Activated naive CD4-positive, alpha-beta T cell treated with anti-CD3 and anti-CD28 coated beads, Interleukin-2, amount 10 ng/mL, durations not matched to agents 7 days and 5 days (primary cell): ENCODE measurements at places on chromosomes 7 and 10.

DNA sequence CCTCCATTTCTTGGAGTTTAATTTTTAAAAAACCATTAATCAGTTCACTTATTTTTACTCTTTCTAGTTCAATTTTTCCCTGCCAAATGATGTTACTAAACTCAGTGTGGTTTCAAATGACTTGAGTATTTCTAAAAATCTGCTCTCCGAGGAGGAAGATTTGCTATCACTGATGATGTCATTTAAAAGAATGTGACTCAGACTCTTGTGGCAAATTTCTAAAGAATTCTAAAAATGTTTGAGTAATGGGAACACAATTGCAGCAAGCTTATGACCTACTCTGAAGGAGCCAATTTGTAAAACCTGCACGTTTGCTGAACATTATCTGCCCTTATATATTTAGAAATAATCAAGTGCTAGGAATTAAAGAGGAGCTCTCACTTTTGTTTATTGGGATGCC, 88.6 kb downstream of the SPAG6 start:
- peaks cover 27% of the 10 kb centered on the region for H3K4me1 ChIP-seq
- peaks cover 38% of the 10 kb centered on the region for H3K27me3 ChIP-seq
- H3K4me3 ChIP-seq: no peak overlapping the region
- DNase-seq: no peak
- H3K36me3 ChIP-seq: peaks cover 1% of the 10 kb centered on the region

- no peak overlapping the region for H3K4me3 ChIP-seq
- no peaks in the 10 kb centered on the region for H3K36me3 ChIP-seq
- H3K27ac ChIP-seq: no peak overlapping the region
- no peaks in the 10 kb centered on the region for H3K4me1 ChIP-seq
- H3K27me3 ChIP-seq: no peaks in the 10 kb centered on the region
- no peak for DNase-seq
Observed at GRCh38 chr10:58662314-58662713, 149.6 kb downstream of the BICC1 start.

GRCh38 chr7:111108000-111108399, 17.1 kb downstream of the LRRN3 start:
- peaks cover 67% of the 10 kb centered on the region for H3K4me1 ChIP-seq
- no peak overlapping the region for H3K27ac ChIP-seq
- no peaks in the 10 kb centered on the region for H3K27me3 ChIP-seq
- peaks cover 72% of the 10 kb centered on the region for H3K36me3 ChIP-seq
- no peak overlapping the region for H3K4me3 ChIP-seq
- DNase-seq: no peak

GRCh38 chr7:139041378-139042085, 5.7 kb upstream of the ZC3HAV1L start:
- H3K4me3 ChIP-seq: no peak overlapping the region
- H3K27ac ChIP-seq: peak overlapping the region; percentile 78
- peaks cover 59% of the 10 kb centered on the region for H3K4me1 ChIP-seq
- peaks cover 42% of the 10 kb centered on the region for H3K36me3 ChIP-seq

GRCh38 chr7:134731616-134732015, 47.8 kb upstream of the CALD1 start:
- no peaks in the 10 kb centered on the region for H3K4me1 ChIP-seq
- no peak overlapping the region for H3K27ac ChIP-seq
- no peak for DNase-seq
- no peaks in the 10 kb centered on the region for H3K36me3 ChIP-seq
- H3K4me3 ChIP-seq: no peak overlapping the region

- no peak overlapping the region for H3K27ac ChIP-seq
- no peak overlapping the region for H3K4me3 ChIP-seq
- no peak for DNase-seq
- H3K27me3 ChIP-seq: peaks cover 52% of the 10 kb centered on the region
Observed at GRCh38 chr10:75434291-75434690, 2.9 kb downstream of the LRMDA start.

- H3K36me3 ChIP-seq: no peaks in the 10 kb centered on the region
- H3K4me1 ChIP-seq: peaks cover 13% of the 10 kb centered on the region
- H3K27ac ChIP-seq: no peak overlapping the region
Observed at GRCh38 chr7:115122388-115122787, 200.5 kb downstream of the MDFIC start.

GRCh38 chr10:48620719-48621118, 15.8 kb upstream of the ARHGAP22 start:
- no peak overlapping the region for H3K27ac ChIP-seq
- DNase-seq: no peak
- H3K4me1 ChIP-seq: no peaks in the 10 kb centered on the region
- H3K36me3 ChIP-seq: no peaks in the 10 kb centered on the region
- peaks cover 33% of the 10 kb centered on the region for H3K27me3 ChIP-seq

DNA sequence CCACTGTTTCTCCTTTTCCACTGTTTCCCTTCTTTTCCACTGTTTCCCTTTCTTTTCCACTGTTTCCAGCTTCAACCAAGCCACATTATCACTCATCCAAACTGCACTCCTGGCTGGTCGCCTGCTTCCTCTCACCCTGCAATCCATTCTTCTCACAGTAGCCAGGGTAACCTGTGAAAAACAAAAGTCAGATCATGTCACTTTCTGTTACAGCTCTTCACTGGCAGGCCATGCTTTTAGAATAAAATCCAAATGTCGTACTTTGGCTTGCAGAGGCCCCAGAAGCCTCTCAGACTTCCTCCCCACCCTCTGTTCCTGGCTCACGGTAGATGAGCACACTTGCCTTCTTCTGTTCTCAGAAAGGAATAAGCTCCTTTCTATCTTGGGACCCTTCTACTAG, 33.9 kb downstream of the STARD3NL start:
- DNase-seq: no peak
- H3K36me3 ChIP-seq: peaks cover 8% of the 10 kb centered on the region
- H3K4me1 ChIP-seq: peaks cover 13% of the 10 kb centered on the region
- no peak overlapping the region for H3K4me3 ChIP-seq
- no peaks in the 10 kb centered on the region for H3K27me3 ChIP-seq
- no peak overlapping the region for H3K27ac ChIP-seq

DNA sequence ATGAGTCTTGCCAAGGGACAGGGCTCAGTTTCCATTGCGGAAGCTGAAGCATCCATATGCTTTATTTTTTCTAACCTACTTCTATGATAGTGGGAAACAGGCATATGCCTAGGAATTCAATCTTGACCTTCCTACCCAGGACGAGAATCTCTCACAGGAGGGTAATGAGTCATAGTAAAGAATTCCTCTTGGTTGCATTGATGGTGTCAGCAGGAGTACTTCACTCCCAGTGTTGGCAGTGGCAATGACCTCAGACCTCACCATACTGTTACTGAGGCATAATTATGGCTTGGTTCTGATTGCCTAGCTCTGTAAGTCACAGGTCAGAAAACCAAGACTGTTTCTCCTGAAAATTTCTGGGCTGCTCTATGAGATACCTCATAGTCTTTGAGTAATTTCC, 552.9 kb downstream of the ARL4A start:
- no peak for DNase-seq
- H3K4me3 ChIP-seq: no peak overlapping the region
- no peaks in the 10 kb centered on the region for H3K27me3 ChIP-seq
- H3K27ac ChIP-seq: no peak overlapping the region
- no peaks in the 10 kb centered on the region for H3K36me3 ChIP-seq
- no peaks in the 10 kb centered on the region for H3K4me1 ChIP-seq

DNA sequence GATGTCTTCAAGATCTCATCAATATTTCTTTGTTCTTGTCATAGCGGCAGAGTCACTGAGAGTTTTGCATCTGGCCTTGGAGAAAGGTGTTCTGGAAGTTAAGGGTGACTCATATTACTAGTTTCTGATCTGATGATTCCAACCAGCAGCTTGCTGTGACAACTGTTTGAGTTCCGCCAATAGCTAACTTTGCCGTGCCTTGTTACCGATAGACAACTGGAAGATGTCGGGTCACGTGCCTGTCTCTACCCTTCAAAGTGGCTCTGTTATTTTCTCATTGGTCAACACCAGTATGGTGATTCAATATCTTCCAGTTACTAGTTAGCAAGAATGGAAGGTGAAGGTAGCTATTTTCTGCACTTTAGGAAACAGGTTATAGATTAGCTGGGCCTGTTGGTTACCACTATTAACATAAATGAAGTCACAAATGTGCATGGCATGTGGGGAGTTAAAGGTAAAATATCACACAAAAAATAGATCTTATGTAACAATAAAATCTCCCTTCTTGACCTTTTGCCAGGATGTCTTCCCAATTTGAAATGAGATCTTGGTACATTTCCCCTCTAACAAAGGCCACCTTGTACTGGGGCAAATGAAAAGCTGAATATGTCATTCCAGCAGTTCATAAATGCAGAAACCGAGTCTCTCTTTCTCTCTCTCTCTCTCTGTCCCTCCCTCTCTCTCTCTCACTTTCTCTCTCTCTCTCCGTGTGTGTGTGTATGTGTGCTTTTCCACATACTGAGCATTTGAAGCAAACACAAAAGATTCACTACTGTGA, 2.6 kb upstream of the MGAM2 start:
- no peaks in the 10 kb centered on the region for H3K27me3 ChIP-seq
- H3K4me3 ChIP-seq: no peak overlapping the region

DNA sequence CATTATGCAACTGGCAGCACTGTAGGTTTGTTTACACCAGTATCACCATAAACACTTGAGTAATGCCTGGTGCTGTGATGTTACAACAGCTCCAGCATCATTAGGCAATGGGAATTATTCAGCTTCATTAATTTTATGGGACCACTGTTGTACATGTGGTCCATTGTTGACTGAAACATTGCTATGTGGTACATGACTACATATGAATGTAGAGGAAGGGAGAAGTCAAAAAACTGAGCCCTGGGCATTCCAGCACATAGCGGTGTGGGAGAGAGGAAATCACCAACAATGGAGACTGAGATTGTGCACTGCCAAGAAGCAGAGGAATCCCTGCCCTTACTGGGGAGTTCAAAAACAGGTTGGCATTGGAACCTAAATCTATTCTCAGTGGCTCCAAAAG, 89.0 kb downstream of the TRIM24 start:
- no peak for DNase-seq
- H3K27ac ChIP-seq: no peak overlapping the region
- H3K4me3 ChIP-seq: no peak overlapping the region
- no peaks in the 10 kb centered on the region for H3K4me1 ChIP-seq
- peaks cover 79% of the 10 kb centered on the region for H3K36me3 ChIP-seq

DNA sequence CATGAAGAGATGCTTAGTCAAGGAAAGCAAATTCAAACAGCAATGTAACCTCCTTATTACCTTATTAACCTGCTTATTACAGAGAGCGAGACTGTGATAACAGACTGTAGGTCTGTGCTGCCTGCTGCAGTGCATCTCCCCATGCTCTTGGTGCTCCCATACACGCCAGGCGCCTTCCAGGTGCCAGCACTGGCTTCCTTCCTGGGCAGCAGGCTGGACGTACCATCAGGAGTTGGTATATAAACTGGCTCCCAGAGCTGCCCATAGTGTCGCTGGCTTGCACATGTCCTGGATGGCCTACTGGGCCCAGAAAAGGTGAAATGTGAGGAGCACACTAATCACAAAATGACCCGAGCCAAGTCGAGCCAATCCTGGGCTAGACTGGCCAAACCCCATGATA, 13.5 kb downstream of the ATP6V0E2 start:
- peaks cover 9% of the 10 kb centered on the region for H3K36me3 ChIP-seq
- no peak overlapping the region for H3K4me3 ChIP-seq
- no peak for DNase-seq
- no peak overlapping the region for H3K27ac ChIP-seq

DNA sequence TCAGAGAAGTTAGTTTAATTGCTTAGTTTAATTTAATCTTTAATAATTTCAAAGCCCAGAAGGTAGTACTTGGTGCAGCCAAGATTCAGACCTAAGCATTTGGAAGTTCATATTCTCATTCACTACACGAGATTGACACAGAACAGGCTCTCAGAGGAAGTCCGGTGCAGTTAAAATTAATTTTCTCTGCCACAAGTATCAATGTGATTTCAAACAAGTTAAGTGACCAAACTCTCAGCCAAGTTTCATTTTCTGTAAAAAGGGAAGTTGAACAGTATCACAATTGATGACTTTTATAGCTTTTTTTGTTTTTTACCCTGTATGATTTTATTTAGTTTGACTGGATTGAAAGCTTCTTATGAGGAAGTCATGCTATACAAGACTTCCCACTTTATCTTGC, 1494.9 kb upstream of the LRRTM3 start:
- no peak for DNase-seq
- no peaks in the 10 kb centered on the region for H3K36me3 ChIP-seq
- no peaks in the 10 kb centered on the region for H3K4me1 ChIP-seq
- H3K4me3 ChIP-seq: no peak overlapping the region

- no peak for DNase-seq
- no peak overlapping the region for H3K4me3 ChIP-seq
- no peaks in the 10 kb centered on the region for H3K27me3 ChIP-seq
- H3K4me1 ChIP-seq: no peaks in the 10 kb centered on the region
- H3K36me3 ChIP-seq: no peaks in the 10 kb centered on the region
Observed at GRCh38 chr7:3272691-3273141, 28.3 kb upstream of the SDK1 start.

DNA sequence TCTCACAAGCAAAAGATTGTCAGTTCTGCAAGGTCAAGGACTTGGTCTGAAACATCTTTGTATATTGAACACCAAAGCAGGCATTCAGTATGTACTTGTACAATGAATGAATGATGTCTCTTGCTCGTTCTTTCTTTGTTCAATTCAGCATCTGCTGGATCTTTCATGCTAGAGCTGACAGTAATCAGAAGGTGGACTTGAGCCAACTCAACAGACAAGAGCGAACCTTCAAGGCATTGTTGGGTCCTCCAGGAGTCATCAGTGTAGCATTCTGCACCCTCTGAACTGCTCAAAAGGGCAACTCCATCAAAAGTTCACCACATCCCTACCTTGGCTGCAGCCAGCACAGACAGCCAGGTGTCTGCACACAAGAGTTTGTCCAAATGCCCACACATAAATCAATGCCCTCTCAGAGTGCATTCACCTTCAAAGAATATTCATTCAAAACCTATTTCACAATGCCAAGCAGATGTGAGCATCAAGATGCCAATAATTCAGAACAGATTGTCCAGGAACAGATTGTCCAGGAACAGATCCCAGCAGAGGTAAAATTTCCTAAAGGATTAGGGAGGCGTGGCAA, 386.7 kb downstream of the CALN1 start:
- no peaks in the 10 kb centered on the region for H3K27me3 ChIP-seq
- no peak overlapping the region for H3K27ac ChIP-seq
- no peak for DNase-seq
- H3K4me3 ChIP-seq: no peak overlapping the region
- H3K4me1 ChIP-seq: no peaks in the 10 kb centered on the region

DNA sequence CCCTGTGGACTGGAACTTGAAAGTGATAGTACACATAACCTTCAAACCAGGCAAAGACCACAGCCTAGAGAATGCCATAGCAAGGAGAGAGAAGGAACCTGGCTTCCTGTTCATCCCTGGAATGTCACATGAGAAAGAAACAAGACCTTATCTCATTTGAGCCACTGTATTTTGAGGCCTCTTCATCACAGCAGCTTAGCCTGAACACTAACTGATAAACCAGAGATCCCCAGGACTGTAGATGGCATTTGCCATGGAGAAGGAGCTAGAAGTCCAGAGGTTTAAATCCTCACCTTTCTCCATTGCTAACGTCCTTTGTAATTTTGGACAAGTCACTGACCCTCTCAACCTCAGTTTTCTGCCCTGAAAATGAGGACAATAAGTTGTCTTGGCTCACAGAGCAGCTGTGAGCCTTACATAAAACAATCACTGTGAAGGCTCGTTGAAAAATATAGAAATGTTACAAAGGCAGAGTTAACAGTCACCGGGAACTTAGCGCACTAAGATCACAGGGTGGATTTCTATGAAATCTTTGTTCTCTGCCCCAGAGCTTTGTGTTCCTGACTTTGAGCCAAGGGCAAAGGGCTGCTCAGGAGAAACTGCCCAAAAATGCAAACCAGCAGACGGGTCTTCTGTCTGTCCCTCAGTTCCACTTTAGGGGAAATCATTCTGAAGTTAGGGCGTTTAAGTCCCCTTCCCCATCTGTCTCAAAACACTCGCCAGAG, 197.0 kb downstream of the USP6NL start:
- DNase-seq: no peak
- H3K27ac ChIP-seq: no peak overlapping the region
- H3K4me1 ChIP-seq: peaks cover 7% of the 10 kb centered on the region
- H3K36me3 ChIP-seq: no peaks in the 10 kb centered on the region
- peaks cover 13% of the 10 kb centered on the region for H3K27me3 ChIP-seq
